ENCODE measurements at places on chromosomes 2 and 18.

GRCh38 chr18:62899534-62899933 lies 184.2 kb downstream of the PHLPP1 start:
- H3K36me3 ChIP-seq = peaks cover 32% of the 10 kb centered on the region
- no peak overlapping the region for H3K27ac ChIP-seq

DNA sequence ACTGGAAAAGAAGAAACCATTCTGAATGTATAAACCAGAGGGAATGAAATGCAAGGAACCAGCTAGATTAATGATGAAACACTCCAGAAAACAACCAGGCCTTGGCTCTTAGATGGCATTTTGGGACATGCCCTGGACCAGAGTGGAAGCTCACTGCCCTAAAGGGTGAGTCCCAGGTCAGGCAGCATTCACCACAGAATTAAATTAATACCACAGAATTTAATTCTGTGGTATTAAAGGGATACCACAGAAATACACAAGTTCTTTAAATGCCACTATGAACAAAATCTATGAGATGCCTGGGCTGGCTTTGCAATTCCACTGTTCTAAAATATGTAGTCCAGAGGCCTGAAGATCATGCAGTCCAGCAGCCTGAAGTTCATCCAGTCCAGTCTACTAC lies 122.3 kb upstream of the KYNU start:
- H3K36me3 ChIP-seq = no peaks in the 10 kb centered on the region
- no peaks in the 10 kb centered on the region for H3K27me3 ChIP-seq
- DNase-seq = no peak
- H3K4me3 ChIP-seq = no peak overlapping the region
- H3K27ac ChIP-seq = no peak overlapping the region

DNA sequence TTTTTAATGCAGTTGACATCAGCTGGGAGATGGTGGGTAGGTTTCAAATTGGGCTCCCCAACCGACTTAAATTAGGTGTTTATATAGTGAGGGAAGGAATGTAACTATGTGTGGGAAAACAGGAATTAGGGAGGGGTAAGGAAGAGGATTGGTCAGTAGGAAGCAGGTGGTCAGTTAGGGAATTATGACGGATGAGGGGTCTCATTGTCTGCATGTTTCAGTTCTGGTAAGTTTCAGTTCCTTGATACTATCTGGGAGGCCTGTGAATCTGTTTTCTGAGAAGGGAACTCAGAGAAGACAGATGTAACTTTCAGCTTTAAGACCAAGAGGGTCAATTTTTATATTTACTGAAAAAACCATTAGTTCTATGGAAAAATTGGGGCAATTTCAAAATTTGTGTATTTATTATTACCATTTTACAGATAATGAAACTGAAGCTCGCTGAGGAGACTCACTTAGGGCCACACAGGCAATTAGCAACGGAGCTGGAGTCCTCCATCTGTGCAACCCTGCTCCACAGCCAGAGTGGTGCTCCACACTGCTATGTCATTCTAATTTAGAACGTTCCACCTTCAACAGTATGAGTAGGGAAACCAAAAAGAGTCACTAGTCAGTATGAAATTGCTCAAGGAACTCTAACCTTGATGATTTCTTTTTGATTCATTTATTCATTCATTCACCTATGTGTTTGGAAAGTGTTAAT lies 36.0 kb upstream of the CCDC195 start:
- H3K27ac ChIP-seq = no peak overlapping the region
- H3K27me3 ChIP-seq = no peaks in the 10 kb centered on the region

- no peaks in the 10 kb centered on the region for H3K27me3 ChIP-seq
- H3K4me3 ChIP-seq = no peak overlapping the region
- no peak for DNase-seq
- H3K36me3 ChIP-seq = no peaks in the 10 kb centered on the region
- H3K4me1 ChIP-seq = peaks cover 38% of the 10 kb centered on the region
Measured at GRCh38 chr2:48249631-48250473, 280.1 kb upstream of the STON1 start.

GRCh38 chr2:23158306-23158705 lies 226.7 kb upstream of the KLHL29 start:
- no peaks in the 10 kb centered on the region for H3K4me1 ChIP-seq
- H3K27ac ChIP-seq = no peak overlapping the region
- no peaks in the 10 kb centered on the region for H3K36me3 ChIP-seq
- no peaks in the 10 kb centered on the region for H3K27me3 ChIP-seq
- no peak overlapping the region for H3K4me3 ChIP-seq

DNA sequence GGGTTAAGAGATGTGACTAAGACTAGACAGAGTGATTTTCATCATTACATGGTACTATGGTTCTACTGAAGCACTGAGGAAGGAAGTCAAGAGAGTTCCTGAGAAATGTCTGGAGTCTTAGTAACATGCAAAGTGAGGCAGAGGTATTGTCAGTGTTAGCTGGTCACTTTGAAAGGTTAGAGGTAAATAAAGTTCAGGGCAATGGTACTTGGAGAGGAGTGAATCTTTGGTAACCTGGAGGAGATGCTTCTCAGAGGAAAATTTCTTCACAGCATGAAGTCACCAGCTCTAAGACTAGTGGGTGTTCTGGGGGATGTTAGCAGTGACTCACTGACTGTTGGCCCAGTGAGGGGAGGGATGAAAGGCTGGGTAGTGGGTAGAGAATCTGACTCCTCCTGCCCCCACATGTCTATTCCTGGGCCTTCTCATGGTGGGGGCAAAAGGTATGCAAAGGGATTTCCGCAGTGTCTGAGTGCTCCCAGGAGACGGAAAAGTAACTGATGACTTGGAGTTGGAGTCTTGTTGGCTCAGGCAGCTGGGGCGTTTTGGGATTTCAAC lies 23.3 kb upstream of the IL1RN start:
- no peak for DNase-seq
- no peaks in the 10 kb centered on the region for H3K36me3 ChIP-seq
- H3K4me1 ChIP-seq = no peaks in the 10 kb centered on the region
- H3K27me3 ChIP-seq = no peaks in the 10 kb centered on the region
- H3K27ac ChIP-seq = no peak overlapping the region

- no peak overlapping the region for H3K4me3 ChIP-seq
- no peaks in the 10 kb centered on the region for H3K27me3 ChIP-seq
- H3K36me3 ChIP-seq = no peaks in the 10 kb centered on the region
- no peak for DNase-seq
Measured at GRCh38 chr18:8757396-8757997, 52.1 kb downstream of the MTCL1 start.

GRCh38 chr18:63784787-63785452 lies 9.7 kb downstream of the SERPINB7 start:
- H3K4me3 ChIP-seq = no peak overlapping the region
- DNase-seq = no peak
- H3K27ac ChIP-seq = no peak overlapping the region

DNA sequence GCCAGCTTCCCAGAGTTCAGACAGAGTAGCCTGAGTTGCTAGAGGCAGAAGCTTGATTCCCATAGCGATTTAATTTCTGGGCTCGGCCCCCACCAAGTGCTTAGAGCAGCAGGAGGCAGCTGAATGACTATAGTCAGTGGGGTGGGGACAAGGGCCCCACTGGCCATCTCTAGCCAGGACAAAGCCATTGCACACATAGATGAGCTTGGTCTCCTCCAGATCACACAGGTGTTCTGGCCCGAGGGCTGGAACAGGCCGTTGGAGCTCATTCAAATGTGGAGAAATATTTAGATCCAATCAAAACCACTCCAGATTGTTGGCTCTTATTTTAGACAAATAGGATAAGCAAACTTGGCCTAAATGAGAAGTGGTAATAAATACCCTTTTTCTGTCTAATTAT lies 287.3 kb upstream of the NCKAP5 start:
- no peak overlapping the region for H3K27ac ChIP-seq
- no peaks in the 10 kb centered on the region for H3K27me3 ChIP-seq
- DNase-seq = no peak
- H3K4me3 ChIP-seq = no peak overlapping the region
- H3K36me3 ChIP-seq = no peaks in the 10 kb centered on the region
- H3K4me1 ChIP-seq = no peaks in the 10 kb centered on the region

GRCh38 chr2:60426341-60426740 lies 127.1 kb downstream of the BCL11A start:
- no peak for DNase-seq
- H3K4me3 ChIP-seq = no peak overlapping the region
- H3K27me3 ChIP-seq = no peaks in the 10 kb centered on the region
- no peaks in the 10 kb centered on the region for H3K36me3 ChIP-seq
- H3K4me1 ChIP-seq = no peaks in the 10 kb centered on the region
- no peak overlapping the region for H3K27ac ChIP-seq

- no peak overlapping the region for H3K4me3 ChIP-seq
- no peak for DNase-seq
- no peaks in the 10 kb centered on the region for H3K36me3 ChIP-seq
- no peaks in the 10 kb centered on the region for H3K27me3 ChIP-seq
- no peak overlapping the region for H3K27ac ChIP-seq
Measured at GRCh38 chr2:129502781-129503180, 476.7 kb upstream of the RAB6C start.

- no peaks in the 10 kb centered on the region for H3K27me3 ChIP-seq
- no peaks in the 10 kb centered on the region for H3K36me3 ChIP-seq
- DNase-seq = no peak
- H3K27ac ChIP-seq = no peak overlapping the region
- no peaks in the 10 kb centered on the region for H3K4me1 ChIP-seq
Measured at GRCh38 chr2:214126135-214126534, 284.7 kb upstream of the VWC2L start.

GRCh38 chr2:145563741-145564615 lies 1044.1 kb upstream of the ZEB2 start:
- H3K27me3 ChIP-seq = no peaks in the 10 kb centered on the region
- H3K4me1 ChIP-seq = no peaks in the 10 kb centered on the region

DNA sequence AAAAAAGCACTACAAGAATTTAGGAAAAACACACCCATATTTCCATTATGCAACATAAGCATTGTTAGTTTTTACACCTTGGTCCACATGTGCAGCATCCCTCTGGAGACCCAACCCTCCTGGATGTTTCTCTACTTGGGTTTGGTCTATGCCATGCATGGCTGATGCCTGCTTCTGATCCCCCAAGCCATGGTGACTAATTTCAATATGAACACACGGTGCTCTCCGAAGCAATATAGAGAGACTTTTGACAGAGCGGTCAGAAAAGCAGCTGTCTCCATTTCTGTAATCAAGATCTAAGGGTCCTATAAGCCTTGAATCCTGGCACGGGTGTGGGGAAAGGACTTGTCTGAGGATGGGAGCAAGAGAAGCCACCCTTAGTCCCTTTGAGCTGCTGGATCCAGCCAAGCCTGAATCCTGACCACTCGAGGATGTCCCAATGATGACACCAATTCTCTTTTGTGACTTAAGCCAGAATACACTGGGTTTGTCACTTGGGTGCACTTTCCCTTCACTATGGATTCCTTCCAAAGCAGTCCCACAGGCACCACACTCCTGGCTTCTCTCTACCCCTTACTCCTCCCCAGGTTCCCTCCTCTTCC lies 91.5 kb downstream of the ACTR2 start:
- H3K27me3 ChIP-seq = no peaks in the 10 kb centered on the region
- H3K27ac ChIP-seq = no peak overlapping the region
- peaks cover 27% of the 10 kb centered on the region for H3K36me3 ChIP-seq
- no peak for DNase-seq

- H3K27me3 ChIP-seq = no peaks in the 10 kb centered on the region
- H3K36me3 ChIP-seq = no peaks in the 10 kb centered on the region
- H3K4me1 ChIP-seq = no peaks in the 10 kb centered on the region
Measured at GRCh38 chr2:148920559-148920958, 45.5 kb downstream of the KIF5C start.

GRCh38 chr2:72330652-72331051 lies 183.0 kb upstream of the CYP26B1 start:
- H3K27me3 ChIP-seq = no peaks in the 10 kb centered on the region
- no peaks in the 10 kb centered on the region for H3K36me3 ChIP-seq
- no peak overlapping the region for H3K27ac ChIP-seq
- H3K4me1 ChIP-seq = no peaks in the 10 kb centered on the region
- DNase-seq = no peak

GRCh38 chr2:37526323-37526722 lies 145.1 kb downstream of the CDC42EP3 start:
- DNase-seq = no peak
- H3K36me3 ChIP-seq = no peaks in the 10 kb centered on the region
- no peak overlapping the region for H3K27ac ChIP-seq

DNA sequence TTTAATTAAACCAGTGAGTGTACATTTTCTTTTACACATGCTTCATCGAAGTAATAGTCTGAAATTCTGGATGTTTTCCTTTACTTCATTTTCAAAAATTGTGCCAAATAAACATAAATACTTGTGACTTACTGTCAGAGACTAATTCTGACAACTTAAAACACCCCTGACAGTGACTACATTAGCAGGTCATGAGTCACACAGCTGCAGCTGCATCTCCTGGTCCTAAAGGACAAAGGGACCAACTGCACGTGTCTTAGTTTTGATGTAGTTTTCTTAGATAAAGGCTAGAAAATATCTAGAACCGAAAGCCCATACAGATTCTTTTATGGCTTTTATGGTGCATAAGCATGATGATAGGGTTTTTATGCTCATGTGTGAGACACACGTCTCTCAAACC lies 29.6 kb upstream of the DSC3 start:
- no peaks in the 10 kb centered on the region for H3K4me1 ChIP-seq
- H3K27me3 ChIP-seq = no peaks in the 10 kb centered on the region
- H3K36me3 ChIP-seq = peaks cover 14% of the 10 kb centered on the region
